Activated CD8-positive, alpha-beta memory T cell treated with anti-CD3 and anti-CD28 coated beads, Interleukin-2, amount 10 ng/mL, durations not matched to agents 7 days and 5 days (primary cell): ENCODE measurements at places on chromosomes 6 and 20. TPM values are rescaled to one million over a fixed set of nuclear protein-coding genes. Genes with fewer than 3 reads are reported as not detected.

Gene DLL1
- total RNA-seq: 0.37 TPM

Gene BMP5
- not detected for total RNA-seq

Gene EPHA7
- total RNA-seq: not detected

Gene ADGRG6
- total RNA-seq: 0.26 TPM

Gene KHDC1
- total RNA-seq: 9.2 TPM

Gene SEL1L2
- total RNA-seq: not detected

Gene SRSF12
- not detected for total RNA-seq

Gene LTB
- 608 TPM for total RNA-seq

Gene NOTCH4
- 0.88 TPM for total RNA-seq

Gene C20orf202
- total RNA-seq: not detected

Gene SYCP2L
- total RNA-seq: 0.64 TPM

GRCh38 chr6:28135393-28135792 lies 6.3 kb upstream of the ZKSCAN8 start:
- no peak for DNase-seq

DNA sequence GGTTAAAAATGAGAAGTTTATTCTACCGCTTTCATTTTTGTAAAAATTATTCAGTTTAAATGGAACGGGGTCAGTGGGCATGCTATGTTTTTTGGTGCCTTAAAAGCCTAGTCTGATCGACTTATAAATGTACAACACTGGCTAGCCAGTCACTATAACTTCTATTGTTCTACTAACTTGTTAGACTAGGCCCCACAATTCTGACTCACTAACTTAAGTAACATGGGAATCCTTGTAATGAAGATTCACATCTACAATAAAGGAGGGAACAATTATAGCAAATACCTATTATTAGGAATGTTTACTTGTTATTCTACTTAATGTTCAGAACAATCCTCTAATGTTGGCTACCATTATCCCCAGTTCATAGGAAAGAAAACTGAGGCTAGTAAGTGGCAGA lies 28.5 kb downstream of the REPS1 start:
- DNase-seq: no peak

- DNase-seq: no peak
Observed at GRCh38 chr6:157946053-157946617, 35.5 kb upstream of the SYNJ2 start.

- no peak for DNase-seq
Observed at GRCh38 chr6:149414821-149415220, 14.8 kb downstream of the SUMO4 start.

DNA sequence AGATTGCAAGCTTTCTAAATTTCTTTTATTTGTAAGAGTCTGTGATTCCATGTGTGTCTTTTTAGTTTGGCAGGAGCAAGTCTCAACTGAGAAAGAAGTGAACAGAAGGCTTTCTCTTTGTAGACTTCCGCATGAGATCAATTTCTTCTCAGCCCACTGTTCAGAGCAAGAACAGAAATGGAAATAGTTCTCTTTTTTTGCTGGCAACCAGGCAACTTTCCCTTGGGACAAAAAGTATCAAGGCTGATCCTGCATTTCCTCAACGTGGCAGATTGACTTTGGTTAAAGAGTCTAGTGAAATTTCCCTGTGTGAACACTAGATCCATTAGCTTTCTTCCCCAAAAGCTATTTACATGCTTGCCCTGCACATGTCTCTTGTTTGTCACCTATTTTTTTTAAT lies 46.8 kb upstream of the JAG1 start:
- DNase-seq: no peak

DNA sequence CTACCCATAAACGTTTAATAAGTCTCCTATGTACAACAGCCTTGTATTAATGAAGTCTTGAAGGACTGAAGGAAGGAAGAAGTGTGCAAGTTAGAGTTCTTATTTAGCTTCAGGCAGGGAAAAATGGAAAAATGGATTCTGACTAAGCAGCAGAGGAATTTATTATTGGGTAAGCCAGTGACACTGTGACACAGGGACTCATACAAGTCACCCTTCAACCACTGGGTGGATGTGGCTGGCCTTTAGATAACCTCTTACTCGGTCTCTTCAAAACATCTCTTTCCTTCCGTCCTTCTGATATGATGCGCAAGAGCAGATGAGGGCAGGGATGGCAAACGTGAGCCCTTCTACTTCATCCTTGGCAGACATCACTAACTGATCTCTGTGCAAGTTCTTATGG lies 145.6 kb downstream of the DHX35 start:
- DNase-seq: no peak

DNA sequence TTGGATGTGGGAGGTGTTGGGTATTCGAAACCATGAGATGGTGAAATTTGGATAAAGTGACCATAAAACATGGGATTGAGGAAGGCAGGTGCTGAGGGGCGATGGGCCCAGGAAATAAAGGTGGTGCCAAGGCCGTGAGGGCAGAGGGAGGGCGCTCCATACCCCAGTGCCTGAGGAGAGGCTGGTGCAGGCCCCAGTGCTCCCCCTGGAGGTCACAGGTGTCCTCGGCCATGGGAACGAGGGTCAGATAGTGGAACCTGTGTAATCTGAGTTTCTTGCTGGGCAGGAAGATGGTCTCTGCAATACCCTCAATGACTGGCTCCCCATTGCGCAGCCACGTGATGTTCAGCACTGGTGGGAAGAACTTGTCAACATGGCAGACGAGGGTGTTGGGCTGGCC lies 16.2 kb downstream of the HLA-DPB1 start:
- DNase-seq: peak; percentile 80

- peak; percentile 57 for DNase-seq
Observed at GRCh38 chr6:100665041-100665380, 200.3 kb upstream of the SIM1 start.

DNA sequence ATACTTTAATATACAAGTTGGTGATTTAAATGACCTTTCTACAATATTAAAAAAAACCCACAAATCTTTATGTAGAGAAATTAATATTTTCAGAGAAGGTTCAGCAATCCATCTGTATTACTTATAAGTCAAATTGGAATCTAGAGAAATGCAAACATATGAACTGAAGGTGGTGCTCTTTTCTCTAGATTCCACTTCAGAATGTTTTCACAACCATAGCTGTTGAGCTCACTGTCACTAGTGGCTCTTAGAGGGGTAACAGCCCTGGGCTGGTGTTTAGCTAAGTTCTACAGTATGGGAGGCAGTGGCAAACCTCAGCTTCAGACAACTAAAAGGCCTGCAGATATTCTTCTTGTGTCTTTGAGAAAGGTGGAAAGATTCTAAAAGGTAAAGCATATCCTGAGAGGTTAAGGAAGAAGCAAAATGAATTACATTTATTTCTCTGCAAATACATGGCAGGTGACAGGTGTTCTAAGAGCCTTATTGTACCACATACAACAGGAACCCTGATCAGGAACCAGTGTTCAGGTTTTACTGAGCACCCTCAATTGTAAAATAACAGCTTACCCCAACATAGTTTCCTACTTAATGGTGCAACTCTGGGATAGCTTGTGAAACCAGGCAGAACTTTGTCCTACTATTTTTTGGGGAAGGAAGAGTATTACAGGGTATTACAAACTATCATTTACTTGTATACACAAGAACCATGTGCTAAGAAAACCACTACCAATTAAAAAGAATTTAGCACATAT lies 56.6 kb upstream of the SAMHD1 start:
- no peak for DNase-seq

DNA sequence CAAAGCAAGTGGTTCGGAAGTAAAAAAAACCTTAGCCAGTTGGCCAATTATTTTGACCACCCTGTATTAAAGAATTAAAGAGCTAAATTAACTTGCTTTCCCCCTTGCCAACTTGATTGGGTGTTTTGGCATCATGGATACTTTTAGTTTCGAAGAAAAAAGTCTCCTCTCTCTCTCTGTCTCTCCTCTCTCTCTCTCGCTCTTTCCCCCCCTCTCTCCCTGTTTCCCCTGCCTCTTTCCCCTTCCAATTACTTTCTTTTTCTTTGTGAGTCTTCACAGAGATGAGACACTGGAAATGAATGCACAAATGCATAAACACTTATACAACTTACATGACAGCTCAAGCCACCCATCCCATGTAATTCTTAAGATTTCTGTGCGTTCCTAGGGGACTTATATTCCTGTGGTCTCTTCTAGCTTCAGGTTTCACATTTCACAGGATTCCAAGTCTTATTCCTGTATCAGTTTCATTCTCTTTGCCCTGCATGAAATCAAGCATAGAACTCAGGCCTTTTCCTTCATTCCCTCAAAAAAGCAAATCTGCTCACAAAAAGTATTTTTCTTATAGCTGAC lies 32.9 kb upstream of the EYA4 start:
- DNase-seq: no peak

DNA sequence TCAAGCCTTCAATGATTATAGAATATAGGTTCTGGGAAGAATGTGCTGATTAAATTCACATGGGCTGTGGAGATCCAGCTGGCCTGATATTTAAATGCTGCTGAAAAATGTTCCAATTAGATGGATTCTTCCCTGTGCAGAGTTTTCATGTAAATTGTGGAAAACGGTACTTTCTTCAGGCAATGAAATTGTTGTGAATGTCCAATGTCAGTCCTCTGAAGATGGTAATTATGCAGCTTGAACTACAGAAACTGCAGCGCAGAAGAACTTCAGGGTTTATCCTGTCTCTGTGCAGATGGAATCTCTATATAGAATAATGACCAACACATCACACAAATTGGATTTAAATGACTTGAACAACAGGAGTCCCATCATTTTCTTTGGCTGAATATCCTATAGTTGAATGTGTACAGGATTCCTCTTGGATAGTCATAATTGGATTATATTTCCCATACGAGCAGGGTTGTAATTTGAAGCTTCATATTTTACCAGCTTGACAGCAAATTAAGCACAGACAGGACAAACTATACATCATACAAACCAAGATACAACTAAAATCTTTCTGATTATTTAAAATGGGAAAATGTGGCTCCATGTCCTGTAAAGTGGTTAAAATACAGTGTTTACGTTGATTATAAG lies 82.3 kb downstream of the CAP2 start:
- DNase-seq: no peak

- no peak for DNase-seq
Observed at GRCh38 chr6:162726947-162727321, 632 bp downstream of the PRKN start.

GRCh38 chr6:73610444-73611275 lies 43.1 kb downstream of the SLC17A5 start:
- no peak for DNase-seq

DNA sequence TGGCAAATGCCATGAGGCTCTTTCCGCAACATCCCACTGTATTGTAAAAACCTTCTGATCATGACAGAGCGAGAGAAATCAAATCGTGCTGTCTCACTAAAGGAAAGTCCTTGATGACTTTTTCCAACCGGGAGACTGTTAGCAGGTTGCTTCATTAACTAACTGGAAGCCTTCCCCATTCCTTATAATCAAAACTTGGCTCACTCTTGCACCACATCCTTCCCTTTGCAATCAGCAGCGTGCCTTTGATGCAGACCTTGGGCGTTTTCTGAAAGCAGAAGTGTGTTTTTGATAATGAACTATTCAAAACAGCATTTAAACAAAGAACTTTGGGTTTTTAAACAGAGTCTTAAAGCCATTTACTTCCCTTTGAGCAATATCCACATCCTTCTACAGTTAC lies 96.2 kb upstream of the CNR1 start:
- no peak for DNase-seq

DNA sequence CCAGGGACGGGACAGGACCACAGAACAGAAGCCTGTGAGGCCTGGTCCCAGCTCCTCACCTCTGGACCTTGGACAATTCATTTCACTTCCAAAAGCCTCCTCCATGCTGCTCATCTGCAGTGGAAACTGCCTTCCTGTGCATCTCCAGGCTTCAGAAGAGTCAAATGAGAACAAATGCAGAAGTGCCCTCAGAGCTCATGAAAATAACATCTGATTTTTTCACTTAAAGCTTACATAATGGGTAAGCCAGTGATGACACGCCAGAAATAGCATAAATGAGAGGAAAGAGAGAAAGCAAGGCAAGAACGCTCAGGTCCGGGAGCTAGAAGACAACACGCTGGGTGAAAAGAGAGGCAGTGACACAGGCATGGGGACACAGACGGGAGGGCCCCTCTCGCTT lies 7.9 kb downstream of the CNKSR3 start:
- no peak for DNase-seq

GRCh38 chr20:11537032-11537431 lies 380.7 kb upstream of the BTBD3 start:
- no peak for DNase-seq

GRCh38 chr20:17875981-17876385 lies 92.6 kb downstream of the SNX5 start:
- DNase-seq: no peak

- DNase-seq: peak; percentile 61
Observed at GRCh38 chr6:328136-328670, 35.9 kb downstream of the DUSP22 start.

DNA sequence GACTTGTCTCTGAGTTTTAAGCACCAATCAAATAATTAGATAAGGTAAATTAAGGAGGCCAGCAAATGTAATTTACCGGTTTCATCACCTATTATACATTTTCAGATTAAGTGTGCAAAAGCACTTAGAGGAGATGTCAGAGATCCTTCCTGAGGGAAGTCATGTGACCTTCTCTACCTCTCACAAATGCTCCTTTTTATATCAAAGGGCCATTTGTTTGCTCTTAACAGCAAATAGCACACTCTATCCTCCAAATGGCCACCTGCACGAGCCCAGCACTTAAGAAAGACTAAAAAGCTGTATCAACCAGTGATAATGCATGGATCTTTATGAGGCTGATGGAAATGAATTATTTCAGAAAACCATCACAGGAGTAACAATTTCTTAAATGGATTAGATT lies 149.4 kb downstream of the ELOVL4 start:
- DNase-seq: no peak

DNA sequence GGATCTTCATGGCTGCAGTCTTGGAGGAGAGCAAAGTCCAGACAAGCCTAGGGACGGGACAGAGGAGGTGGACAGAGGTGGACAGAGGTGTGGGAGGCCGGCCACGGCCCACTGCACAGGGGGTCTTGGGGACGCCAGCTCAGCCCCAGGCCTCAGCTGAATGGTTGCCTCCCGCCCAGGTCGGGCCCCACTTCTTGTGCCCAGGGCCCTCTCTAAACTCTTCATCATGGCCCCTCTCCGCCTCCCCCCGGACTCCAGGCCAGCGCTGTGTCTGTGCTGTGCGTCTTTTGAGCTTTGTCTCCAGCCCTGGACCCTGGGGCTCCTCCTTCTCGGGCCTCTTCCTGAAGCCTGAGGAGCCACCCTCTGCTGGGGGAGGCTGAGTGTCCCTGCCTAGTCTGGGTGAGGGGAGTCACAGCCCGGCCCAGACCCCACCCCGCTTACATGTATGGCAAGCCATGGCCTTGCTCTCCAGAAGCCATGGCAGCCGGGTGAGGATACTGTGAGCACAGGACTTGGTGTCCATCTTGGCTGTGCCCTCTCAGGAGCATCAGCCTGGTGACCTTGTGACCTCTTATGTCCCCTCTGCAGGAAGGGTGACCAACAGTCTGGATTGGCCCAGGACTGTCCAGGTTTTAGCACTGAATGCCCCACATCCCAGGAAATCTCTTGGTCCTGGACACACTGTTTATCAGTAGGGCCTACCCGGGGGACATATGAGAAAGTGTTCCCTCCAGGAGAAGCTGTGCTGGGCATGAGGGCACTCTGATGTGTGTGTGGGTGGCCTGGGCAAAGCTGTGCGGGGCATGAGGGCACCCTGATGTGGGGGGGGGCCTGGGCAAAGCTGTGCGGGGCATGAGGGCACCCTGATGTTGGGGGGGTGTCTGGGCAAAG lies 9.4 kb upstream of the NPBWR2 start:
- DNase-seq: peak; percentile 35

- no peak for DNase-seq
Observed at GRCh38 chr6:90214966-90215365, 81.7 kb downstream of the BACH2 start.
